ENCODE measurements at places on chromosomes 13 and 19. TPM values are rescaled to one million over a fixed set of nuclear protein-coding genes. Genes with fewer than 3 reads are reported as not detected.
A peak's percentile ranks its signal among the peaks of the same experiment; 100 is the strongest.

Gene ADGRE1
- 0.16 TPM for total RNA-seq

Gene NXNL1
- not detected for total RNA-seq

Gene OVOL3
- not detected for total RNA-seq

Gene WDR87
- total RNA-seq = 0.03 TPM

Gene GPR183
- 49.7 TPM for total RNA-seq

Gene S1PR4
- not detected for total RNA-seq

Gene CNFN
- total RNA-seq = not detected

Gene UPK1A
- total RNA-seq = not detected

Gene SLC17A7
- not detected for total RNA-seq

Gene MISP3
- total RNA-seq = 0.34 TPM

Gene PROSER3
- total RNA-seq = 7.3 TPM

Gene MED29
- 38.9 TPM for total RNA-seq

DNA sequence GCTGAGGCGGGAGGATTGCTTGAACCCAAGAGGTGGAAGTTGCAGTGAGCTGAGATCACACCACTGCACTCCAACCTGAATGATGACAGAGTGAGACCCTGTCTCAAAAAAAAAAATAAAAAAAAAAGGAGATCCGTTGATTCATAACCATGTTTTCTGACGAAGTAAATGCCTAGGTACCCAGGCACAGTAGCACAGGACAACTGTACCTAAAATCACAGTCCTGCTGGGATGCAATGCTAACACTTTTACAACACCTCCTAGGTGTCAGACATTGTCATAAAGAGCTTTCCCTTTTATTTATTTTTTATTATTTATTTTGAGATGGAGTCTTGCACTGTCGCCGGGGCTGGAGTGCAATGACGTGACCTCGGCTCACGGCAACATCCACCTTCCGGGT, 2.5 kb upstream of the TTC9B start:
- DNase-seq = no peak

DNA sequence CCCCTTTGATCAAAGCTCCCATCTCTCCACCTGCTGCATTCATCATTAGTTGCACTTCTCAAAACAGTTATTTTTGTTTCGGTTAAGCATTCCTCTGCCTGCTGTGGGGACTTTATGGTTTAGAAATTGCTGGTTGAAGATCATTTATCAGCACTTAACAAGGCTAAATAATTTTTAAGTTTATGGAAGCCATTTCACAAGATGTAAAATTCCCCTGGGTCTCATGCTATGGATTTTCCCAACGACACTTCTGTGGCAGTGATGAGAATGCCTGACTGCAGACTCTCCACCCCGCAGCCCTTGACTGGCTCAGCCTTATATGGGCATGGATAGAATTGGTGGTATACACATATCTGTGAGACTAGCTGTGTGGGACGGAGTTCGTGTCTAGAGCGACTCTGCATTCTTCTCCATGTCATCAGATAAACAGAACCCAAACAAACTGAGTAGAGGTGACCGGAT, 52.8 kb downstream of the COL4A2 start:
- DNase-seq = peak; percentile 88

DNA sequence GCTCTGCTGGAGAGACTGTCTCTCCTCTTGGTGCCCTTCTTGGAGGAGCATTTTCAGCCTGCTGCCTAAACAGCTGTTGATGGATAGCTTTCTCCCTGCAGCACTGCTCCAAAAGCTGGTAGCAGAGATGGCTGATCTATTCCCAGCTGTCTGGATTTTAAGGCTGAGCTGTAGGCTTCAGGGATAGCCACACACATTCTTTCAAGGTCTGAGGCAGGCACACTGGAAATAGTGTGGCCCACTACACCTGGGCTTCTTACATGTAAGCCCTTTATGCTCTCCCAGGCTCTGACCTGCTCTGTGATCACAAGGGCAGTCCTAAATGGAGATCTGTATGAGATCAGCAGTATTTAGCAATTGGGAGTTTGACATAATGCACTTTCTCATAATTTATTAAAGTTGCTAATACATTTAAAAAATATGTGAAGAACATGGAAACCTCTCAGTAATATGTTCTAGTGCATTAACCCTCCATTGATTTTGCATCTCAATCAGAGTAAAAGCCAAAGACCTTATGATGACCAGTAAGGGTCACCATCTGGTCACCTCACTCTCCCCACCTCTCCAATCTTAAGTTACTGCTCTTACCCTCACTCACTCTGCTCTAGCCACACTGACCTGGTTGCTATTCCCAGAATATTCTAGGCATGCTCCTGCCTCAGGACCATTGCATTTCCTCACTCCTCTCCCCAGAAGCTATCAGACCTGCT, 91.6 kb downstream of the MBNL2 start:
- no peak for DNase-seq

GRCh38 chr19:10975374-10976130, 14.7 kb downstream of the SMARCA4 start:
- DNase-seq = no peak

GRCh38 chr19:52227196-52227940, 37.5 kb downstream of the PPP2R1A start:
- no peak for DNase-seq

DNA sequence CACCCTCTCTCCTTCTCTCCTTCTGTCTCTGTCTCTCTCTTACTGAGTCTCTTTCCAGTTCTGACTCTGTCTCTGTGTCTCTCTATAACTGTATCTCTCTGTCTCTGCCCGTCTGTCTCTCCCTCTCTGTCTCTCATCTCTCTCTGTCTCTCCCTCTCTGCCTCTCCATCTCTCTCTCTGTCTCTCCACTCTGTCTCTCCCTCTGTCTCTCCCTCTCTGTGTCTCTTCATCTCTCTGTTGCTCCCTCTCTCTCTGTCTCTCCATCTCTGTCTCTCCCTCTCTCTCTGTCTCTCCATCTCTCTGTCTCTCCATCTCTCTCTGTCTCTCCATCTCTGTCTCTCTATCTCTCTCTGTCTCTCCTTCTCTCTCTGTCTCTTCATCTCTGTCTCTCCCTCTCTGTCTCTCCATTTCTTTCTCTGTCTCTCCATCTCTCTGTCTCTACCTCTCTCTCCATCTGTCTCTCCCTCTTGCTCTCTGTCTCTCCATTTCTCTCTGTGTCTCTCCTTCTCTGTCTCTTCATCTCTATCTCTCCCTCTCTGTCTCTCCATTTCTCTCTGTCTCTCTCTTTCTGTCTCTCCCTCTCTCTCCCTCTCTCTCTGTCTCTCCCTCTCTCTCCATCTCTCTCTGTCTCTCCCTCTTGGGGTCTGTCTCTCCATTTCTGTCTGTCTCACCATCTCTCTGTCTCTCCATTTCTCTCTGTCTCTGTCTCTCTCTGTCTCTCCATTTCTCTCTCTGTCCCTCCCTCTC, 3.3 kb upstream of the MEIS3 start:
- no peak for DNase-seq

- no peak for DNase-seq
These were observed 3.9 kb downstream of the MBNL2 start for GRCh38 chr13:97226013-97226412.

DNA sequence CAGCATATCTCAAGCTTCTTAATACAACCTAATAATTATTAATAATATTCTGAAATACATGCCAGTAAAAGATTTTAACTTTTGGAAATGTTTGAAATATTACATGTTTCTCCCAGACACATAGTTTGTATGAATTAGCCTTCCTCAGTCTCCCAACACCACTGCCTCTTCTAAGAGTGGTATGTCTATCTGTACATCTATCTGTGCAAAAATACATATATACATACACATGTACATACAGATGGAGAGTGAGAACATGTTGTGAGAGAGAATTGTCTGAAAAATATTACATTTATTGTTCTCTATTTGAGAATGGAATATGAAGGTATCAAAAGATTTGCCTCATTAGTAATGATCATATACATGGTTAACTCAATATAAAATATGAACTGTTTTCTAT, 1567.2 kb upstream of the PRR20A start:
- no peak for DNase-seq

- DNase-seq = peak; percentile 22
These were observed 2.9 kb upstream of the PCDH8 start for GRCh38 chr13:52851137-52851962.

DNA sequence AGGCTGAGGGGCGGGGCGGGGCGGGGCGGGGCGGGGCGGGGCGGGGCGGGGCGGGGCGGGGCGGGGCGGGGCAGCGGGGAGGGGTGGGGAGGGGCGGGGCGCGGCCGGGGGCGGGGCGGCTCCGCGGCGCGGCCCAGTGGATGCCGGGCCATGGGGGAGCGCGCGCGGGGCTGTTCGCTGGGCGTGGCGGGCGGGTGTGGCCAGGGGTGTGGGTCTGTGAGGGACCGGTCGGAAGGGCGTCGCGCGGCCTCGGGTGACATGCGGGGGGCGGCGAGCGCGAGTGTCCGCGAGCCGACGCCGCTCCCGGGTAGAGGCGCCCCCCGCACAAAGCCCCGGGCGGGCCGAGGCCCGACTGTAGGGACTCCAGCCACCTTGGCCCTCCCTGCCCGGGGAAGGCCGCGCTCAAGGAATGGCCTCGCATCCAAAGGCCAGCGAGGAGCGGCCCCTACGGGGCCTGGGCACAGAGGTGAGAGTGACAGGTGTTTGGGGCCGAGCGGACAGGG, at the start of gene ZFP28:
Gene ZFP28, plus strand, starts transcription at position 188 of the 503 bp plus-strand sequence. Its CDS starts 71 bp downstream, at position 259.
- peak; percentile 55 for DNase-seq

DNA sequence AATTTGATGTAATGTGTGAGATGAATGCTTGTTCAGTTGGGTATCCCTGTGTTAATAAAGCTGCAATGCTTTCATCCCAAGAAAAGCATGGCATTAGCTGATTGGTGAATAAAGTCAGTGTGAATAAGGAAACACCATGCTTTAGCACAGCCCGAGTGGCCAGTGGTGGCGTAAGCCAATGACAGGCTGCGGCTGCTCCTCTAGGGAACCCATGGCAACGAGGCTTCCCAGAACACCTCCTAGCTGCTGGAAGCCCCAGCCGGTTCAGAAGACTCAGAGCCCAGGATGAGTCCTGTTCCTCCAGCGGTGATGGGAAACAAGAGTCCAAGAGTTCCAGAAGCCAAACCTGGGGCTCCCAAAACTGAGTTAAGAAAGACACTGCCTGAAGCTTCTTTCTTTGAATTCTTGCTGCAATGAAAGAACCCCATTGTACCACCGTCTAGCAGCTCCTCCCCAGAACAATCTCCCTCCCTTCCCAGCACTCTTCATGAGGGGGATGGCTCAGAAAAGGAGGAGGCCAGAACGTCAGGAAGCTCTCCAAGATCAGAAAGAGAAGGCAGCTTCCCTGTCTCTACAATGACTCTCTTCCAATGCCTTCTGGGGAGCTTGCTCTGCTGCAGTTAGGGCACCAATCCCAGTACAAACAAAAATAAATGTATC, 58.2 kb downstream of the TSHZ3 start:
- no peak for DNase-seq

- peak; percentile 44 for DNase-seq
These were observed 5.8 kb downstream of the CD320 start for GRCh38 chr19:8302357-8302691.

DNA sequence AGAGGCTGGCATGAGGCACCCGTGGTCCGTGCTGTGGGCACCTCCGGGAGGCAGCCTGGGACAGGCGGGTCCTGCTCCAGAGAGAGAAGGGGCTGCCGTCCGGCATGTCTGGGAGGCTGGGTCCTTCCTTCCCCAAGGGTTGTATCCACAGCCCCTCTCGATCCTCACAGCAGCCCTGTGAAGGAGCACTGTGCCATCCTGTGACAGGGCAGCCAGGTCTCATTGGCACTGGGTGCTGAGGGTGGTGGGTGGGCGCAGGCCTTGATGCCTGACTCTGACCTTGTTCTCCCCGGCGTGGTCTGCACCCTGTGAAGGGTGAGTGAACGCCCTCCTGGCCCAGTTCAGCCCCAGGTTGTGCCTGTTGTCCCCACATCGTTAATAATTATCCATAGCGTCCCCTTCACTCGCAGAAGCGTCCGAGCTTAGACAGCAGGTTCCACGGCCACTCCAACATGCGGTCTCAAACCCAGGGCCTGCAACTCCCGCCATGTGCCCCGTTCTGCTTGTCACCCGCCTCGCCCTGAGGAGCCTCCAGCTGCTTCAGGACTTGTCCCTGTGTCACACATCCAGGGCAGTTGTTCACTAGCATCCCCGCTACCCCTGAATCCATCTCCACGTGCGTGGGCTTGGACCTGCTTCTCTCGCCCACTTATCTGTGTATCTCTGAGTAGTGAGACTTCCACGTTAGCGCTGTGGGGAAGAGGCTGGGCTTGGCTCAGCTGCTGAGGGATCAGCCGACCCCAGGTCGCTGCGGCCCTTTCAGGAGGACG, 10.6 kb downstream of the ATP11A start:
- no peak for DNase-seq

DNA sequence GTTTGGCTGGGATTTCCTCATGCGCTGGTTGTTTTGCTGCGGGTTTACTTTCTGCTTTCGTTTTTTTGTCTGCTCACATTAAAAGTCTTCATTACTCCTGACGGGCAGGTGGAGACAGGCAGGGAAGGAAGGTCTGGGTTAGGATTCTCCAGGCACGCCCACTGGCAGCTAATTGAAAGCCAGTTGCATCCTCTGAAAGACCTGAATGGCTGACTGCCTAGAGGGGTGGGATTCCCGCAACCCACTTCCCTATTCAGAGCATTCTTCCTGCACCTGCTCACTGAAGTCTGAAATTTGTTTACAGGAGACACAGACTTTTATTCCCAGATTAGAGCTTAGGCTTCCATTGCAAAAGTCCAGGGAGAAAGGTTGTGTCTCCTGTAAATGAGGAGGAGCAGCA, 172.0 kb downstream of the UQCRFS1 start:
- DNase-seq = no peak

DNA sequence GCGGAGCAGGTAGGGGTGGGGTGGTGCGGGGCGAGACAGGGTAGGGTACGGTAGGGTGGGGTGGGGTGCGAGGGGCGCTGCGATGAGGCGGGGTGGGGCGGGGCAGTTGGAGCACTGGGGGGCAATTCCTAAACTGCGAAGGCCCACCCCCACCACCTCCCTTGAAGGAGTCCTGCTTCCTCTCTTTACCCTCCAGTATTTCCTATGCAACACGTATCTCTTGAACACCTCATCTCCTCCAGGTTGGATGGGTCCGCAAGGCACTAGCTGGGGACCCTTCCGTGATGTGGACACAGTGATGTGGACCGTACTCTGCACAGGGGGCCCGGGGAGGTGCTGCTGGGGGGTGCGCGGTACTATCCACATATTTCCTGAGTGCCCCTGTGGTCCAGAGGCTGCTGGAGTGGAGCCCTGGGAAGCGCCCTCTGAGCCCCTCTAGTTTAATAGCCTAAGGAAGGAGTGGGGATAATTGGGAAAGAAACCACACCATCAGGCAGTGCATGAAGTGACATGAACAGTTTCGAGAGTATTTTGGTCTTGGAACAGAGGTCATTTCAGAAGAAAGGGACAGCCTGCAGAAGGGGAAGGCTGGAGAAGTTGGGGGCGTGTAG, 1.1 kb downstream of the IL17D start:
- no peak for DNase-seq

GRCh38 chr13:98839856-98840769, 87.6 kb upstream of the SLC15A1 start:
- peak; percentile 85 for DNase-seq

DNA sequence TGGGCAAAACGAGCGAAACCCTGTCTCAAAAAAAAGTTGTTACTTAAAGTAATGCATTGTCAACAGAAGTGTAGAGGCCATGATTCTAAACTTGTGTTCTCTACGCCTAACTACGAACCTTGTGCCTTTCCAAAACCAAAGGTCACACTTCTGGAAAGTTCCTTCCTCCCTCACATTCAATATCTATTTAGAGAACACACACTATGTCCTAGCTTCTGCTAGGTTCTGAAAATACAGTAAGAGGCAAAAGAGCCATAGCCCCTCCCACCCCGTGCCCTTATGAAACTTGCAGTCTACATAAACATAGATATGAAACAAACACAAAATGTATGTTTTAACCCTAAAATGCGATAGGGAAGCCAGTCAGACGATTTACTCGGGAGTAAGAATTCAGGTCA, 36.4 kb downstream of the RNF6 start:
- no peak for DNase-seq

Measured in SJSA1 (cell line).